Stimulated activated CD8-positive, alpha-beta memory T cell treated with anti-CD3 and anti-CD28 coated beads, Interleukin-12 subunit alpha, Interleukin-12 subunit beta, amount 100 ng/mL, for 1 hour (primary cell): ENCODE measurements at places on chromosomes 12 and 14.

DNA sequence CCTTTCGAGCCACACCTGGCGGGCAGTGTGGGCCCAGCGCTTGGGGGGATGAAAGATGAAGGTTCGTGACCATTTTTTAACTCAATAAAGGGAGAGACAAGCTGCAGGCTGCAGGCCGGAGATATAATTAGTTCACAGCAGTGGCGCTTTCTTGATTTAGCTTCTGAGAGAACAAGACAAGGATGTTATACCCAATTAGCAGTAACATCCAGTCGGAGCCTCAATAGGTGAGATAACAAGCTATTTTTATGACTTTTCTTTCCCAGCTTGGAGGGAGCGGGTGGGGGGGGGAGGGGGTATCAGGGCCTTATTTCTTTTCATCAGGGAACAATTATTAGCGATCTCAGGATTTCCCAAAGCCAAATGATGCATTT is 9.1 kb downstream of the FAM222A start:
- no peak for DNase-seq

GRCh38 chr12:101581190-101581589 is 13.6 kb upstream of the MYBPC1 start:
- no peak for DNase-seq

DNA sequence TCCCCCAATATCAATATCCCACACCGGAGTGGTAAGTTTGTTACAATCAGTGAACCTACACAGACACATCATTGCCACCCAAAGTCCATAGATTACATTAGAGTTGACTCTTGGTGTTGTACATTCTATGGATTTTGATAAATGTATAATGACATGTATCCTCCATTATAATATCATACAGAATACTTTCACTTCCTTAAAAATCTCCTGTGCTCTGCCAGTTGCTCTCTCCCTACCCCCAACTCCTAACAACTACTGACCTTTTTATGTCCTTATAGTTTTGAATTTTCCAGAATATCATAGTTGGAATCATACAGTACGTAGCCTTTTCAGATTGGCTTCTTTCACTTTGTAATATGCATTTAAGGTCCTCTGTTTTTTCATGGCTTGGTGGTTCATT is 48.4 kb downstream of the SLC4A8 start:
- no peak for DNase-seq

GRCh38 chr14:105411985-105412770 is 7.4 kb upstream of the MTA1 start:
- no peak for DNase-seq

DNA sequence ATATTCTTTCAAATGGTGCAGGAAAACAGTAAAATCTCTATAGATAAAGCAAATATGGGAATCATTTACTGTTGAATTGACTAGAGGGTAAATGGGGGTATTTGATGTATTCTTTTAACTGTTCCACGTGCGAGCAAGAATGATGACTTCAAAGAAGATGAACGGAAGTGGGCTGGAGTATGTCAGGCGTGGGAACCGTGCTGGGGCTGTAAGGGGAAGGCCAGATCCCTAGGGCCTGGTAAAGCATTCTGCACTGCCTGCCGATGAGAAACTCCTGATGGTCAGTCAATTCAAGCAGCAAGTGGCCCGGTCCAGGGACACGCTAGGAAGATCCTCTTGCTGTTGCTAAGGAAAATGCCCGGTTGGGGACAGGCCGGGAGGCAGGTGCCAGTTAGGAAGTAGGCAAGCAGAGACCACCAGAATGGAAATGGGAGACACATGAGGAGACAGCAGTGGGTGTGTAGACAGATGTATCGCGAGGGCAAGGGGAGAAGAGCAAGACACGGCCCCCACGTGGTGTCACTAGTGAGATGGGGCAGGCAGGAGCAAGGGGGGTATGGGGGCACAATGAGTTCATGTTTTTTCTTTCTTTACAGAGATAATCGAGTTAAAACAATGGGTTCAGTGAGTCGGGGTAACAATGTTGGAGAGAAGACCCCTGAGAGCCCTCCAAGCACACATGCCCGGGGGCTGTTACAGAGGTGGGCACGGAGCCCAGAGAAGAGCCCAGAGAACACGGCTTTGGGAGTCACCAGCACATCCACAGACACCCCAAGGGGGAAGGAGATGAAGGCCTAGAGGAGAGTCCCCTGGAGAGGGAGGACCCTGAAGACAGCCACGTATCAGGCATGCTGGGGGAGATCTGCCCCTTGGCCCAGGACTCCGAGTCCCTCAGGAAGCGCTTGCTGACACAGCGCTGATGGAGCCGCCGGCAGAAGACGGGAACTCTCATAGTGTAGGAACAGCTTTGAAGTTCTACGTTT is 37.2 kb downstream of the FBXO21 start:
- DNase-seq = no peak

DNA sequence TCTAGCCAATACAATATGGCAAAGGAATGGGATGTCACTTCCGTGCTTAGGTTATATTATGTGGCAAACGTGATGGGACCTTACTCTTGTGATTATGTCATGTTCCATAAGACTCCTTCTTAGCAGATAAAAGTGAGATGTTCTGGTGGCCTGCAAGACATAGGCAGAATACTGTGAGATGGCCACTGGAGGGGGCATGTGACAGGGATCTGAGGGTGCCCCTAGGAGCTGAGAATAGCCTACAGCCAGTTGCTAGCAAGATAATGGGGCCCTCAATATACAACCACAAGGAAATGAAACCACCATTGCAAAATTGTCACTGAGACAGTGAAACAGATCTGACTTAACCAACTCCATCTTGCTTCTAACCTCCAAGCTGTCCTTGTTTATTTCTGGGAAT is 151.4 kb upstream of the SSTR1 start:
- DNase-seq = no peak
